Ureter (tissue), 1 donor: ENCODE measurements at places on chromosomes 11 and 22. TPM values are rescaled to one million over a fixed set of nuclear protein-coding genes. Genes with fewer than 3 reads are reported as not detected.

DNA sequence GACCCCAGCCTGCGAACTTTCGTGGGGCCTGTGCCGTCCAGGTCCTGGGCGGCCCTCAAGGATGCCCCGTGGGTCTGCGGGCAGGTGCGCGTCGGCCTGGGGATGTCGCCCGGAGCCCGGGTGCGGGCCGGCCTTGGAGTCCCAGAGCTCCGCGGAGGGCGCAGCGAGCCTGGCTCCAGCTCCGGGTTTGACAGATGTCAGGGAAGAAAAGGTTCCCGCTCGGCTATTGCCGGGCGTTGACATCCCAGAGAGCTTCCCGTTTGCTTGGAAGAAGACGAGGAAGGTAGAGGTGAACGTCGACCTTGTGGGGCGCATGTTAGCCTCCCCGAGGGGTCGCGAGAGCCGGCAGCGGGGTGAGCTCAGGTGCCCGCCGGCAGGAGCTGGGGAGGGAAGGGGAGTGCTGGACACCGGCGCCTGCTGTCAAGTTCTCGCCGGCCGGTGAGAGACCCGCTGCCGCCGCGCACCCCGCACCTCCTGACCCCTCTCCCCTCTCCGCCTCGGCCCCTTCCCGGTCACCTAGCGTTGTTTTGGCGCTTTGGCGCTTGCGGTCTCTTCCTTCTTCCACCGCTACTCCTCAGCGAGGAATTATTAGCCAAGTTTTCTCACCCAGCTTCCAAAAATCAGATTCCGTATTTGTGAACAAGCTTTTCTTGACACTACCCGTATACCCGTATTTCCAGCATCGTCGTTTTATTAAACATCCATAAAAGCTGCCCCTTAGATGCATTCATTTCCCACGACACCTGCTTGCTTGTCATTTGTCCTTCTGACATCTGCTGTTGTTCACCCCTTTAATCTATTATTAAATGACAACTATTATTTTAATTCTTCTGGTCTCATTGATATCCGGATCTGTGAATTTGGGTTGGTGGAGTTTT, 1.3 kb downstream of the BMAL1 start:
- DNase-seq, result no peak

DNA sequence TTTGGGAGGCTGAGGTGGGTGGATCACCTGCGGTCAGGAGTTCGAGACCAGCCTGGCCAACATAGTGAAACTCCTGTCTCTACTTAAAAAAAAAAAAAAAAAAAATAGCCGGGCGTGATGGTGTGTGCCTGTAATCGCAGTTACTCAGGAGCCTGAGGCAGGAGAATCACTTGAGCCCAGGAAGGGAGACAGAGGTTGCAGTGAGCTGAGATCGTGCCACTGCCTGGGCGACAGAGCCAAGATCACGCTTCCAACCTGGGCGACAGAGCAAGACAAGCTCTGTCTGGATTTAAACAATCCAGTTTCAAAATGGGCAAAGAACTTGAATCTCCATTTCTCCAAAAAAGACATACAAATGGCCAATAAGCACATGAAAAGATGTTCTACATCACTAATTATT, 12.5 kb downstream of the LMO2 start:
- DNase-seq, result no peak

GRCh38 chr11:3155691-3156258, 9.3 kb downstream of the OSBPL5 start:
- no peak for DNase-seq

- DNase-seq, result no peak
Observed at GRCh38 chr11:47234669-47235100, 13.9 kb downstream of the ACP2 start.

GRCh38 chr22:26753125-26753862, 95.9 kb downstream of the MIAT start:
- DNase-seq, result no peak

GRCh38 chr11:110527146-110527545, 97.4 kb downstream of the FDX1 start:
- no peak for DNase-seq

DNA sequence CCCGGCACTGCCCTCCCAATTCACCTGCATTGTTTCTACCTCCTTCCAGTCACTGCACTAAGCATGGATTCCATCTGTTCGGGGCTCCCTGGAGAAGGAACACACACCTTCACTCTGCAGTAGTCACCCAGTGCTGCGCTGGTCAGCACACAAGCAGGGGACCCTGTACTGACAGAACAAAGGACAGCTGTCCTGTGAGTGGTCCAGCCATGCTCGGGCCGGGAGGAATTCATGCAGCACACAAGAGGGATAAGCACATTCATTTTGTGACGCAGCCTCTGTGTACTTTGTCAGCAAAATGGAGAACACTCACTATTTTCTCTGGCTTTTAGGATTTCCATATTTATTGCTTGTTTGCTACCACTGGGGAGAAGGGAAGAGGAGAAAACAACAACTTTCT, 167.3 kb downstream of the NTM start:
- DNase-seq, result no peak

DNA sequence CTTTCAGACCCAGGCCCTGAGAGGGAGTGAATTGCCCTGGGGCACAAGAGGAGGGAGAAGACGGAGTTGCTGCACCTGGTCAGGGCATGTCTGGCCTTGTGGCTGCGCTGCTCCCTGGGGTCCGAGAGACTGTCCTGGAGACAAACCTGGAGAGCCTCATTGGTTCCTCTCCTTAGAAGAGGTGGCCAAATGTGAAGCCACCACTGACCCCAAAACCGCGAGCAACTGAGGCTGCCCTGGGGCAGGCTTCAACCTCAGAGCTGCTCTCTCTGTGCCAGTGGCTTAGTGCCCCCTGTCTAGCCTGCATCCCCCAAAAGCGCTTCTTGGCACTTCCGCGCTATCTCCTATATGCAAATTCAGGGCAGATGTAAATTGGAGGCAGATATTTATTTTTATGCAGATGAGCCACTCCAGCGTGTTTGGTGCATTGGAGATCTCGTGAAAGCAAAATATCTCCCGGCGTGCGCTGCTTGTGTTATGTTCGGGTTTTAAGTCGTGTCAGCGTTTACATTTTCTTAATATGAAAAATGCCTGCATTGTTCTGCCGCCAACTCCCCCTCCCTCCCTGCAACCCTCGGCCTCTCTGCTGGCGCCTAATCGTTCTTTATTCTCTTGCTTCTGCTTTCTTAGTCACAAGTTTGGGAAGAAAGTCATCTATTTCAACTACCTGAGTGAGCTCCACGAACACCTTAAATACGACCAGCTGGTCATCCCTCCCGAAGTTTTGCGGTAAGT, 69.5 kb downstream of the ARHGAP8 start:
- DNase-seq, result no peak

- DNase-seq, result no peak
Observed at GRCh38 chr22:44743804-44744211, 8.6 kb upstream of the ARHGAP8 start.

GRCh38 chr11:100639140-100639539, 47.9 kb upstream of the ARHGAP42 start:
- DNase-seq, result peak; percentile 63

- no peak for DNase-seq
Observed at GRCh38 chr11:121452609-121453150, at the start of gene SORL1-AS1. SORL1-AS1 (minus strand) TSS chr11:121452967.

- DNase-seq, result no peak
Observed at GRCh38 chr11:6475936-6476335, 2.2 kb upstream of the TRIM3 start.

- no peak for DNase-seq
Observed at GRCh38 chr11:1773994-1774550, 10.3 kb upstream of the CTSD start.

- no peak for DNase-seq
Observed at GRCh38 chr22:38774496-38775166, 18.8 kb upstream of the SUN2 start.

GRCh38 chr11:113839842-113840241, 35.5 kb downstream of the USP28 start:
- DNase-seq, result no peak

GRCh38 chr11:62816557-62816956, 11.3 kb upstream of the NXF1 start:
- DNase-seq, result no peak

GRCh38 chr22:39243439-39244135, 1.2 kb downstream of the PDGFB start:
- DNase-seq, result no peak

- DNase-seq, result no peak
Observed at GRCh38 chr11:11524436-11525061, 97.3 kb downstream of the GALNT18 start.

DNA sequence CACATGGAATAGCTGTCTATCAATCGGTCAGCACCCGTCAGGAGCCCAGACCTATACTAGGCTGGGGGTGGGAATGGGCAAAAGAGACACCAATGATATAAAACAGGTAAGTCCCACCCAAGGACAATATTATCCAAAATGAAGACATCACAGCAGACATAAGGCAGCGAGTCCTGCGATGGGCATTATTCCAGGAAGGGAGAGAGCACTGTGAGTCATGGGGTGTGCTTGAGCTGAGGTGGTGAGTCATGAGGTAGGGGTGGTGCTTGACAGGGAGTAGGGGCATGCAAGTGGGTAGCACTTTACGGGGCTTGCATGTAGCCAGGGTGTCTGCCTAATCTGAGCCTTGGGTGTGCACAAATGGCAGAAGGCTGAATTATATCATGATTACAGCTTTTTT, 605.0 kb upstream of the CADM1 start:
- DNase-seq, result no peak

DNA sequence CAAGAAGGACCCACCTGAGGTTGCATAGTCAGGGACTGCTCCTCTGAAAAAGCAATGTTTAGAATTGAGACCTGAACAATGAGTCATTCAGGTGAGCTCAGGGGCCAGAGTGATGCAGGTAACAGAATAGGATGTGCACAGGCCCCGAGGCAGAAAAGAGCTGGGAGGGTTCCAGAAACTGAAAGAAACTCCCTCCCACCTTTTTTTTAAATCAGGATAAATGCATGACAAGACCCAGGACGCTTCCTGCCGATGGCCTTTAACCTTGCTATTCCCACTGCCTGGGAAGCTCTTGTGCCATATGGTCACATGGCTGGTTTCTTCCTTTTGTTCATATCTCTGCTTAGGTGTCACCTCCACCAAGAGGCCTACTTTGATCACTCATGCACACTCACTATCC, 214.2 kb upstream of the ZBED5 start:
- no peak for DNase-seq

DNA sequence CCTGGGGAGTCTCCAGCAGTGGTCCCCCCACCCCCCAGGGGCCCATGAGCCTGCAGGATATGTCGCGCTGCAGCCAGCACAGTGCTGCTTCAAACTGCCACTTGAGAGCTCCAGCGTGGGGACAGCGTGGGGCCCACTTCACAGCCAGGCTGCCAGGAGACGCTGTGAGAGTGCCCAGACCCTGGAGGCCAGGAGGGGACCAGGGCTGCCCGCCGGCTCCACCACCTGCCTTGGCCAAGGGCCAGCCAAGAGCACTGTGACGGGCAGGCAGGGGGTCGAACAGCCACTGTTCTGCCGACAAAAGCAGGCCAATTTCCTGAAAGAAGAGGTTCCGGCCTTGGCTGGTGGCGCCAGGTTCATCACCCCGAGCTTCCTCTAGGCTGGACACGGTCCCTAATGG, 60.2 kb downstream of the FLRT1 start:
- no peak for DNase-seq

- DNase-seq, result no peak
Observed at GRCh38 chr11:5043380-5043779, 2.9 kb upstream of the OR52J3 start.

DNA sequence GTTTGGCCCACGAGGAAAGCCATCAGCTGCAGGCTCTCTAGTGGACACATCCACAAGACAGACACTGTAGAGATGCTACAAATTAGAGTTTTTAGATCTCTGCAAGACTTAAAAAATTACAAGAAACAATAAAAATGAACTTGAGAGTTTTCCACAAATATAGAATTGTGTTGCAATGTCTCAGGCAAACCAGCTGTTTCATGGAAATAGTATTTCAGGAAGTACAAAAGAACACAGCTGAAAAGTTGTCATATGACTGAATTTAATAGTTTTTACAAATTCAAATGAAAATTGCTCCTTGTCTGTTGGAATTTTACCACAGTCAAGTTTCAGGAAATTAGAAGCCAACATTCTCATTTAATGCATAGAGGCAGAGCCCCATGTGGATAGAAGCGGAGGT, 184.5 kb upstream of the PITPNB start:
- no peak for DNase-seq

DNA sequence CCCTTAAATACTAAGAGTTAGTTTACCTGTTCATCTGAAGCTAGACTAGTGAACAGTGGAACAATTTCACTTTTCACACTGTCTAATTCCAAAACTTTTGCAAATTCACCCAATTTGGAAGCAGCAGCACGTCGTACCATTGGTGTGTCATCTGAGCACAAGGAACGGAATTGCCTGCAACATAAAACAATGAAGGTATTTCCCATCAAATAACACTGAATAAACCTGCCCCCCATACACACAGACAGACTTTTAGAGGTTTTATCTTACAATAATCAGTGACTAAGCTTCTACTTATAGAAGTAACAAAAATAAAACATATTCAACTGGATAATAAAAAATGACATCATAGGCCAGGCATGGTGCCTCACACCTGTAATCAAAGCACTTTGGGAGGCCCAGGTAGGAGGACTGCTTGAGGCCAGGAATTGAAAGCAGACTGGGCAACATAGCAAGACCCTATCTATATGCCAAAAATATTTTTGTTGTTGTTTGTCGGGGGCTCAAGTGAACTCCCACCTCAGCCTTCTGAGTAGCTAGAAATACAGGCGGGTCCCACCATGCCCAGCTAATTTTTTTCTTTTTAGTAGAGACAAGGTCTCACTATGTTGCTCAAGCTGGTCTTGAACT, 6.3 kb downstream of the PPP2R1B start:
- no peak for DNase-seq

DNA sequence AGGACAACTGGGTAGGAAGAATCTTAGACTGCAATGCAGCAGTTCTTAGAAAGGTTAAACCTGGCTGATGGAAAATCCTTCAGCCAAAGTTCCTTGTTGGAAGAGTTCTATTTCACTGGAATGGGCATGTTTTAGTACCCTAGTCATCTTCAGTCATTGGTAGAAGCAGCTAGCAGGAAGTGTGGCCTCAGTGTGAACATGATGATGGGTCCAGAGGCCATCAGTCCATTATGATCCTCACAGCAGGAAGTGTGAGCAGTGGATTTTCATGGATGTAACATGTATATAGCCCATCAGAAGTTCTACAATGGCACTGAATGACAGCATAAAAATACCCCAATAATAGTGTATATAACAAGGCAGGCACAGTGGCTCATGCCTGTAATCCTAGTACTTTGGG, 35.9 kb upstream of the PDE3B start:
- no peak for DNase-seq

- no peak for DNase-seq
Observed at GRCh38 chr11:8294251-8294935, 30.7 kb upstream of the LMO1 start.

Gene RAG2
- total RNA-seq, result not detected

Gene DNAJB13
- total RNA-seq, result 2.0 TPM

Gene SLC29A2
- 13.0 TPM for total RNA-seq

Gene OR52A1
- not detected for total RNA-seq

Gene UBQLNL
- total RNA-seq, result 1.4 TPM

Gene ART5
- not detected for total RNA-seq

Gene AIFM3
- total RNA-seq, result 15.4 TPM

Gene CSNK2A3
- 2.1 TPM for total RNA-seq

Gene PYGM
- 11.4 TPM for total RNA-seq

Gene NXPE4
- not detected for total RNA-seq
